ENCODE measurements at places on chromosomes 1 and 21.
A peak's percentile ranks its signal among the peaks of the same experiment; 100 is the strongest.

GRCh38 chr1:210469441-210469840, 140.7 kb downstream of the HHAT start:
- DNase-seq = no peak

DNA sequence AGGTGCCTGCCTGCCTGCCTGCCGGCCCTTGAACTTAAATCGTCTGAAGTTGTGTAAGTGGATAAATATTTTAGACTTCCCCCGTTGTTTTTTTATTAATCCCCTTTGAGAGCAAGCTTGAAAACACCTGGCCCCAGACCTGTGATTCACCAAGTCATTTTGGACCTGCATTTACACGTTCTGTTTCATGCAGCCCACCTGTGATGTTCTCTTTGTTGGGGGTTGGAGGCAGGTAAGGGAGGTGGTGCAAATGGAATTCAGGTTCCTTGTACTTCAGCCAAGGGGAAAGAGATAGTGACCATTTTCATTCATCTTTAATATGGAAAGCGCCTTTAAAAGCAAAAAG, 1.2 kb downstream of the SLC37A1 start:
- no peak for DNase-seq

DNA sequence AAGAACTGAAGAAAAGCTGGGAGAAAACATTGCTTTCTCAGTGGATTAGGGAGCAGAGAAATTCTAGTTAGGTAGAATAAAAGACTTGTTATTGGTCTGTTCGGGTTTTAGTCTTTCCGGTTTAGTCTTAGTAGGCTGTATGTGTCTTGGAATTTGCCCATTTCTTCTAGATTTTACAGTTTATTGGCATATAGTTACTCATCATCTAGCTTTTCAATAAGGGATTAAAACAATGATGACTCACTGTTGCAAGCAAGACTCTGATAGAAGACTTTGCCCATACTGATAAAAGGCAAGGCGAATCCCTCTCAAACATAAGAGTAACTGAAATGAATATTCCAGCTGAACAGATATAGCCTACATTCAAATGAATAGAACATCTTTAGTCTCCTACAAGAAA, 62.3 kb downstream of the GPR137B start:
- no peak for DNase-seq

GRCh38 chr21:36792505-36792967, 93.6 kb downstream of the SIM2 start:
- no peak for DNase-seq

DNA sequence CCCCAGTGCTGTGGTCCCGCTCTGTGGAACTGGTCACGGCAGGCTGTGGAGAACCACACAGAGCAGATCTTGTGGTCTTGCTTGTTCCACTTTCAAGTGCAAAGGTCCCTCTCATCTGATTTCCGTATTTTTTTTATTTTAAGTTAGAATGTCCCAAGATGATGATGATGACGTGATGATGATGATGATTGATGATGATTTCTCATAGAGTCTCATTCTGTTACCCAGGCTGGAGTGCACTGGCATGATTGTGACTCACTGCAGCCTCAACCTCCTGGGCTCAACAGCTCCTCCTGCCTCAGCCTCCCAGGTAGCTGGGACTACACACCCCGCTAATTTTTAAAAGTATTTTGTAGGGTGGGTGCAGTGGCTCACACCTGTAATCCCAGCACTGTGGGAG, 12.2 kb downstream of the EVA1C start:
- DNase-seq = no peak

DNA sequence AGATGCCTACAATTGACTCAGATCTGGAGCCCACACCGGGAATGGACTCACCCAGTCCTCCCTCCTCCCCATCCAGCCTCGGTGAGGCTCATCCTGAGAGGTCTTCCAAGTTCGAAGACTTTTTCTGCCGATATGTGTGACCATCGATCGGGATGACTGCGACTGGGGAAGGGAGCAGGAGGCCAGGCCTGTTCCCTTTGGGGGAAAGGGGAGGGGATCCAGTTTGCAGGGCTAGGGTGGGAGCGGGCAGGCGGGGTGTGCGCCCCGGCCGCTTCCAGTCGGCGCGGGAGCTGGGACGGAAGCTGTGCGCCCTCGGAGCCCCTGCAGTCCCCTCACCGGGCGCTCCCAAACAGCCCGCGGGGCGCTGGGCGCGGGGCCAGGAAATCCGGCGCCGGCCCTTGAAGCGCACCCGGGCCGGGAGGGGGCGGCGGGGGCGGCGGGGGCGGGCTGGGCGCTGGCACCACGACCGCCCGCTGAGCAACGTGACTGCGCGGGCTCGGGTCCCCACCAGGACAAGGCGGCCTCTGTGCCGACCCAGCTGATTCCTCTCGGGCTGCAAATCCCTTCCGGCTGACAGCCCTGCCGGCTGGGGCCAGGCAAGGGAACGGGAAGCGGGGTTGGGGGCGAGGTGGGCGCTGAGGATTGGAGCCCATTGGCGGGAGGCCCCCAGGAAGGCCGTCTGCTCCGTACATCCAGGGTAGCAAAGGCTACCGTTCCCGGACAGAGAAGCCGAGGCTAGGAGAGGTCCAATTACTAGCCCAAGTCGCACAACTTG, 103.9 kb downstream of the EBNA1BP2 start:
- peak; percentile 11 for DNase-seq

DNA sequence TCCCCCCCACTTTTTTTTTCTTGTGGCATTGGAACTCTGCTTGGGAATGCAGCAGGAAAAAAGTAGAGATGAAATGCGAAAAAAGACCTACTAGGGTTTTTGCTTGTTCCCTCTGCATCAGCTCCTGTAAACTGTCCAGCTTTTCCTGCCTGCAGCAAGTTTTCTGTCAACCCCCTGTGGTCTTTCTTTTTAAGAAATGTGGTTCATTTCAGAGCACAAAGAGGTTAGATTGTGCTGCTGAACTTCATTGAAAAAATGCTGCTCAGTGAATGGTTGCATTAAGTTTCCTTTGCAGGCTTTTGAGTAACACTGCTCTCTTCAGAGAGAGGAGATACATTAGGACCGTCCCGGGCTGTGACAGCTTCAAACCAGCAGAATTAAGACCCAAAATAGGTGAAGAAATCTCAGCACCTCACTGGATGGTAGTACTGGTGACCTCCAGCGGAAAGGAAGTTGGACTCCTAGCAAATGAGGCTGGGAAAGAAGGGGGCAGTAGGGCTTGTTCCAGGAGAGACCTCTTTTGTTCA, 80.7 kb downstream of the NDUFS5 start:
- no peak for DNase-seq

- no peak for DNase-seq
Observed at GRCh38 chr1:199778324-199778955, 249.1 kb upstream of the NR5A2 start.

GRCh38 chr1:70156529-70157120, 48.8 kb downstream of the LRRC40 start:
- DNase-seq = no peak

DNA sequence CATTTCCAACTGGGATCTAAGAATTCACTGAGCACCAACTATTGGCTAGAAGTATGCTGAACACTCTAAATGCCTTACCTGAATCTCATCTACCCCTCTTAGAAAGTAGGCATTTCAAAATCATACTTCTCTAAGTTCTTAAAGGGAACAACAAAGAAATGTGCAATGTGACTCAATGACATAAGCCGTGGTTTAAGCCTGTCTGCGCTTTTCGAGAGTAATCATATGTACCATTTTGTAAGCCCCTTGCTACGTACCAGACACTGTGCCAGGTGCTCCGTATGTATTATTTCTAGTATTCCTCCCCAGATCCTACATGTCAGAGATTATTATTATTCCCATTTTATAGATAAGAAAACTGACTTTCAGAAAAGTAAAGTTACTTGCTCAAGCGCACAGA, 454.2 kb downstream of the SETD4 start:
- no peak for DNase-seq

- DNase-seq = no peak
Observed at GRCh38 chr1:100184536-100184935, 6.5 kb upstream of the LRRC39 start.

DNA sequence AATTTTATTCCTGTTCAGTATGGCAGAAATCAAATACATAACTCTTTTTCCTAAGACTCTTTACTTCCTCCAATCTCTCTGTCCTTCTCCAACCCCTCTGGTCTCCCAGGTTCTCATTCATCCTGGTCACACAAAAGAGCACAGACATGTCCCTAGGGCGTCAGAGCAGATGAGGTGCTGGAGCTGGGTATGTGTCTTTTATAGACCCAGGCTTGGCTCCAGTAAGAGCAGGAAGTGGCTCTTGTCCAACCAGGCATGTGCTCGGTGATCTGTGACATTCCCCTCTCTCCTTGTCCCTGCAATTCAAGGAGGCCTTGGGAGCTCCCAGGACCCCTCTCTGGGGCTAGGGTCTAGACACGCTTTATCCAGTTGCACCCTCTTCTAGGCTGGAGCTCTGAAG, 18.0 kb upstream of the LCE2D start:
- DNase-seq = no peak

GRCh38 chr1:99490031-99490430, 155.9 kb upstream of the PALMD start:
- DNase-seq = no peak

- DNase-seq = no peak
Observed at GRCh38 chr1:50873458-50874187, 86.4 kb downstream of the FAF1 start.

GRCh38 chr1:70487910-70488665, 77.0 kb downstream of the CTH start:
- peak; percentile 17 for DNase-seq

- peak; percentile 31 for DNase-seq
Observed at GRCh38 chr1:26225033-26225831, 8.8 kb upstream of the CEP85 start.

- DNase-seq = no peak
Observed at GRCh38 chr1:241598249-241598648, 41.9 kb downstream of the CHML start.

- DNase-seq = no peak
Observed at GRCh38 chr1:223161321-223161720, 18.3 kb upstream of the TLR5 start.

GRCh38 chr1:178189814-178190213, 95.9 kb downstream of the RASAL2 start:
- DNase-seq = peak; percentile 7

DNA sequence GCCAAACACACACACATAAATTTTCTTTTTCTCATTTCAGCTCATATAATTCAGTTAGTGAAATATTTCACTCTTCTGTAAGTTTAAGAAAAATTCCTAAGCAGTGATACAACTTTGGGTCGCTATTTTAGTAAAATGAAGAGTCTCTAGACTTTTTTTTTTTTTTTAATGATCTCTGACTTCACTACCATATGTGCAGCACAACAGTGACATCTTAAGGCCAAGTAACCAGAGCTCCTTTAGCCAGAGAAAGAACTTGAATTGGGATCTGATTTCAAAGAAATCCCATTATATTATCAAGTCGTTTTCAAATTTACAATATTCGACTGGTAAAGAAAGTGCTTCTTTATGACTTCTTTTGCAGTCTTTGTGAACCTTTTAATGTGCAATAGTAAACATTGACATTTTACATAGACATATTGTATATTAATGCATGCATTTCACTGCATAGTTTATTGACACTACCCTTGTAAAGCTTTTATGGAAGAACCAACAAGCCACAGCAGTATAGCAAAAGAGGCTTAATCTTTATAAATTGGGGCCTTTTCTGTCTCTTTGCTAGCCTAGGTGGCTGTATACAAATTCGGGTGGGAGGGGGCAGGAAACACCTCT, 62.2 kb downstream of the LRRC40 start:
- peak; percentile 43 for DNase-seq

- DNase-seq = no peak
Observed at GRCh38 chr1:47059376-47059775, 7.7 kb upstream of the CYP4Z1 start.

DNA sequence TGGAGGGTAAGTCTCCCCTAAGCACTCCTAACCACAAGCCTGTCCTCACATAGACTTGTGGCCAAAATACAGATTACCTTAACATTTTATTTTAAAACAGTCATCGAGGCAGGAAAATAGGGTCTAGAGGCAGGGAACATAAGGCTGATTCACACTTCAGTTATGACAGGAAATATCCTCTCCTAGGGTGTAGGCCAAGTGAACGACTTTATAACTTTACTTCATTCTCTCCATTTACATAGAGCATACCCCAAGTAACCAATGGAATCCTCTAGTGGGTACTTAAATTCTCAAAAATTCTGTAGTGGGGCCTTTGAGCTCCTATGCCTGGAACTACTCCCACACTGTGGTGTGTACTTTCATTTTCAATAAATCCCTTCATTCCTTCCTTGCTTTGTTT, 113.0 kb downstream of the WDR3 start:
- no peak for DNase-seq

DNA sequence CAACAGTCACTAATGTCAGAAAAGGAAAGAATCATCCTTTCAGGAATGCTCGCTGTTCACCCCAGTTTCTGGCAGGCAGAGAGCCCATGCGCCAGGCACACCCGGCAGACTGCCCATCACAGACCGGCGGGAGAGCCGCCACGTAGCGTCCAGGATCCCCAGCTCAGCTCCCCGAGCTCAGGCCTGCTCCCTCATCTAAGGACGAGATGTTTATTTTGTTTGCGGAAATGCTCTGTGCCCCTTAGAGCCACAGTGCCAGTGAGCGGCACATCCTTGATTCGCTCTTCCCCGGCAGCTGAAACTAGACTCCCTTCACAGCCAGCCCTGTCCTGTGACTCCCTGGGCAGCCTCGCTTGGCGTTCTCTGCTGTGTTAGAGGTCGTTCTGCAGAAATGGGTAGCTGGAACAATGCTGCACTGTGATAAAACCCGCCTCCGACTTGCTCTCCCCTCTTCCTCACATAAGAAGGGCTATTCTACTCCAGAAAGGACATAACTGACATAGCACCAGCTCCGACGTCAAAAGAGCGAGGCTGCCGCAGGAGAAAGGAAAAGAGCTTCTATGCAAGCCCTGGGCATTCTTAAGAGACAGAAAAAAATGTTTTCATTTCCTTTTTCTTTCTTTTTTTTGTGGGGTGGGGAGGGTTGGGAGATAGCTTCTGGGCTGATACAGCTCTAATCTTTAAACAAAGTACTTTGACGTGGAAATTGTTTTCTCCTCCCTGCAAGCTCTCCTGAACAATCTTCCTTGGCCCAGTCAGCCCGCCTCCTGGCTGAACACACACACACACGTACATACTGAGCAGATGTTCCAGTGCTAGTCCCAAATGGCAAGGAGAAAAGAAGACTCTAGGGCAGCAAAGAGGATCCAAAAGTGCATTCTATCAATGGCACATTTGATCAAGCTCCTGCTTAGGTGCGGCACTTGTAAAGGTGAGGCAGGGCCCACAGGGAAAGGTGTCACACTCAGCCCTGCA, 37.2 kb downstream of the MRAP start:
- peak; percentile 62 for DNase-seq

GRCh38 chr1:31663622-31664452, 19.2 kb upstream of the PEF1 start:
- DNase-seq = peak; percentile 79

DNA sequence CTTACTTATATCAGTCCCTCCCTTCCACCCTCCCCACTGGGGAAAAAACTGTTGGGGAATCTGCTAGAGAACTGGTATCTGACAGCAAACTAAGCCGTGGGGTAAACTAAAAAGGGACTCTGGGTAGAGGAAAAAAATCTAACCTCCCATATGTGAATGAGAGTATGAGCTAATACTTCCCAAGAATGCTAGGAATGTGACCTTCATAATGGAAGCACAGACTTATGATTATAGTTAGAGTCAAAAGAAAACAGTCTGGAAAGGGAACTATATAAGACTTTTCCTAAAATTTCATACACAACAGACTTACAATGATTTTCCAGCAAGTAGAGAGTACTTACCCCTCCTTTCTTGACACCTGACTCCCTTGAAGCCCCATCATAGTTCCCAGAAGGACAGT, 23.0 kb upstream of the RBBP5 start:
- DNase-seq = peak; percentile 69

- DNase-seq = no peak
Observed at GRCh38 chr1:74453277-74453676, 59.1 kb downstream of the LRRC53 start.

GRCh38 chr1:95451054-95451453, 217.0 kb downstream of the RWDD3 start:
- no peak for DNase-seq

GRCh38 chr1:178962853-178963711, 62.6 kb upstream of the FAM20B start:
- no peak for DNase-seq
